Hair follicular keratinocyte (primary cell): ENCODE measurements at places on chromosomes 13 and 19. TPM values are rescaled to one million over a fixed set of nuclear protein-coding genes. Genes with fewer than 3 reads are reported as not detected.

ZNF358 gene
- total RNA-seq, result 13.8 and 22.9 TPM in 2 replicates

SLC25A41 gene
- not detected in 2 replicates for total RNA-seq

ODAD3 gene
- total RNA-seq, result not detected in 2 replicates

IGFL1 gene
- total RNA-seq, result 0.23 and 0.34 TPM in 2 replicates
